ENCODE measurements at places on chromosomes 4 and X.

DNA sequence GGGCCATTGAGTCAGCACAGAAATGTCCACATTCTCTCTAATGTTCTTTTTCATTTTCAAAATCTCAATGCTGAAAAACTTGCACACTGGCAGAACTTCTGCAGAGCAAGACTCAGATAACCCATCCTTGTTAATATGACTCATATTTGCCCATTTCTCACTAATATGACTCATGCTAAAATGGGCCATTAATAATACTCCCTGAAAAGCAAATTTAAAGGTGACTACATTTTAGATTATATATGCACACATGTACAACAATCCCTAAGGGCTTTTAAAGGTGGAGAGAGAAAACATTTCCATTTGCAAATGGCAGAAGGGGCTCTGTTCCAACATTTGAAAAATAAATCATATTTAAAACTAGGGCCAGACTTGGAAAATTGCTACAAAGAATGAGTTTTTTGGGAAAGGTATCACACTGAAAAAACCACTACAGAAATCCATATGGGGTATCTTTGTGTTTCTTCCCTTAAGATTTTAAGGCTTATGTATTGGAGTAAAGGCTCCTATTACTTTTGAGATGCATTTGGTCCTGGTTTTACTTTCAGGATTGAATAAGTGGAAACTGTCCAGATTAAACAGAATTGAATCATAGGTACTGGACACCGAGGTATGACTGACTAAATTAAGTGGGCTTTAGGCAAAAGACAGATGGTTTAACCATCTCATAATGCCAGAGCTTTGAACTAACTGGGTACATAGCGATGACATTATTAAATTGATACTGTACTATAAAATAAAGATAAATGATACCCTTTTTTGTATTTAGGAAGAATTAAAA is 30.0 kb downstream of the TLR2 start:
- peak; percentile 1 for DNase-seq

GRCh38 chr4:81679315-81679714 is 207.6 kb upstream of the RASGEF1B start:
- no peak for DNase-seq

DNA sequence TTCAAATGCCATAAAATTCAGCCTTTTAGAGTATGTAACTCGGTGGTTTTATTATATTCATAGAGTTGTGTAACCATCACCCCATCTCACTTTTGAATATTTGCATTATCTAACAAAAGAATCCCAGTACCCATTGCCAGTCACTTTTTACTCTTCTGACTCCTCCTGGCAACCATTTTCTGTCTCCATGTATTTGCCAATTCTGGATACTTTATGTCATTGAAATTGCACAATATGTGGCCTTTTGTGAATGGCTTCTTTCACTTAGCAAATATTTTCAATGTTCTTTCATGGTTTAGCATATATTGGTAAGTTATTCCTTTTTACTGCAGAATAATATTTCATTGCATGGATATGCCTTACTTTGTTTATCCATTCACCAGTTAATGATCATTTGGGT is 79.9 kb downstream of the SLIT2 start:
- no peak for DNase-seq

DNA sequence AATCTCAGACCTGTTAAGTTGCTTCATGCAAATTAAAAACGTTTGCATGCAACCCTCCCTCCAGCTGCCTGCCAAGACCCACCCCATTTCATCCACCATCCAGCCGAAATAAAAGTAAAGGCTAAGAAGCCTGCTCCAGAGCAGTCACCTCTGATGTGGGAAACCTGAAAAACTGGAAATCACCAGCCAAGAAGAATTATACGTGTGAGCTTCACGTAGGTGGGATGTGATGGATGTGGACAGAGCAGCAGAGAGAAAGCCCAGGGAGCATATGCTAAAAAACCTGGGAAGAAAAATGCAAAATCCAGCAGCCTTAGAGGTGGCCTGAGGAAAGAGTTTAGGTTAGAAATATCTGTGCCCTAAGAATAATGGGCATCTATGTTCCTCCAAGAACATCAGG is 160.6 kb upstream of the STS start:
- DNase-seq = no peak

DNA sequence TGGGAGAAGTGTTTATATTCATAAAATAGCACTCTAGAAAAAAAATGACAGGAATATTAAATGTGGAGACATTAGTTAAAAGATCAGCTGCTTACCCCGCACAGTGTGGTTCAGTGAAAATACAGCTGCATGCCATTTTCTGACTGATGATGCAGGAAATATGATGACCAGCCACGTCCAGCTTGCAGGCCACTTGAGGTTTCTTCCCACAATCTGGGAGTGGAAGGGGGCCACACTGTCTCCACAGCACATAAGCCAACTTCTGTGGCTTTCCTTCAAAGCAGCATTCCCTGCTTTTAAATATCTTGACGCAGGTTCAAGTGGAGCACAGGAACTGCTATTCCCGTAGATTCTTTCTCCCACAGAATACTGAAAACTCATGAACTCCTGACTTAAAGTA is 173.4 kb upstream of the GALNT7 start:
- no peak for DNase-seq

DNA sequence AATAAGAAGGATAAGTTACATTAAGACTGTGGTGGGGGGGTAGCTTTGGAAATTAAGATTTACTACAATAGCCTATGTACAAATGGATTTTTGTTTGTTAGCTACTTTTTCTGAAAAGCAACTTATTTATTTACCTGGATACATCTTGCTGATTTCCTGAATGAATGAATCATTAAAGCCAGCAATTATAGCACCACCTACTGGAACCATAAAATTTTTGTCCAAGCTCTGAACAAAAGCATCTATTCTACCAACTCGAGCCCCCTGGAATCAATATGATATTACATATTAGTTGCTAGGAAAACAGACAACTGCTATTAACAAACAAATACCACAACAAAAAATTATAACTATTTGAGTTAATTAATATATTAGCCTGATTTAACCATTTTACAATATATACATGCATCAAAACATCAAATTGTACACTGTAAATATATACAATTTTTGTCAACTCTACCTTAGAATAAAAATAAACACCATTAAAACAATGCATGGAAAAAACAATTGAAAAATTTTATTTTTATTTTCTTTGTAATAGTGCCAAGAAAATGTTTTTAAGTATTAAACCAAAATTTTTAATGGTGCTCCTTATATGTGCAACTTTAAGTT is 15.3 kb downstream of the SEPSECS start:
- peak; percentile 10 for DNase-seq
